ENCODE measurements at places on chromosomes 6 and 20. TPM values are rescaled to one million over a fixed set of nuclear protein-coding genes. Genes with fewer than 3 reads are reported as not detected.
A peak's percentile ranks its signal among the peaks of the same experiment; 100 is the strongest.

DNA sequence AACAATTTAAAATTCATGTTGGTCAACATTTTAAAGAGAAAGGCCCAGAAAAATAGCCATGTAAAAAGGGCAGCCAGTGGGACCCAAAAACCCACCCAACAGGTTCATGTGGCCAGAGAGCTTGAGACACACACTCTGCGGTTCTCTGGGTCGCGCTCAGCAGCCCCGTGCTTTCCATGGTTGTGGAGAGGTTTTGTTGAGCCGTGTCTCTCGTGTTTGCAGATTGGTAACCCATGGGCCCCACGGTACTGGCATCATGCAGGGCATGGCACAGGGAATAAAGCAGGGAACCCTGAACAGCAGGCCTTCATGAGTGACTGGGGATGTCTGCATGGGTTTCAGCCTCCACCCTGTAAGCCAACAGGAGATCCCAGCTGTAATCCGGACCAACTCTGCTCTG lies 127.7 kb upstream of the CST7 start:
- no peak for DNase-seq

GRCh38 chr6:159359581-159360297 lies 190.5 kb downstream of the FNDC1 start:
- DNase-seq: no peak

DNA sequence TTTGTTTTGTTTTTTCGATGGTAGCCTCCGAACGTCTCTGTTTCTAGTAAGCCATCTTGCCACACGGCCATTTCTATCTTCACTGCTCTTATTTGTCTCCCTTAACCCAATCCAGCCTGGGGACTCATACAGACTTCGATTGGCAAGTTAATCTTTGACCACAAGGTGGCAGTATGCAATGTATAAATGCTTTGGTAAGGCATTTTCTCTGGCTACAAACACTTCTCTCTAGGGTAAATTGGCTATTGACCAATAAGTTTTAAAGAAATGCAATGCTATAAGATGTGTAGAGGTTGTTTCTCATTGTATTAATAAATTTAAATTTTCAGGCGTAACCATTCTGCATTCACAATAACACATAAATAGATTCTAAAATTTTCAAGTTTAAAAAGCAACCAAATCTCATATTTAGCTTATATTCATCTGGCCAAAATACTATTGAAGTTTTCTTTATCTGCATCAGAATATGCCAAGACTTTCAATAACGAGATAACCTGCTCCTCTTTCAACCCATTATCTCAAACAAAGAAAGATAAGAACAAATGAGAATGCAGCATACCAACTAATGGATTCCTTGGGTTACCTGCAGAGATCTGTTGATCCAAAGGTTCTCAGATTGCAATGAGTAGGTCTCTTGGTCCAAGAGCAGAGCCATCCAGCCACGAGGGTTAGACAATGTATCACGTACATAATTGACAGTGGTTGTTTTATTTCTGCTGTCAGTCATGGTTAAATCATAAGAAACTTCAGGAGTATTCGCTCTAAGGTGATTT lies 231.9 kb downstream of the PKHD1 start:
- peak; percentile 23 for DNase-seq

- no peak for DNase-seq
Measured at GRCh38 chr20:10856237-10857015, 182.6 kb upstream of the JAG1 start.

DNA sequence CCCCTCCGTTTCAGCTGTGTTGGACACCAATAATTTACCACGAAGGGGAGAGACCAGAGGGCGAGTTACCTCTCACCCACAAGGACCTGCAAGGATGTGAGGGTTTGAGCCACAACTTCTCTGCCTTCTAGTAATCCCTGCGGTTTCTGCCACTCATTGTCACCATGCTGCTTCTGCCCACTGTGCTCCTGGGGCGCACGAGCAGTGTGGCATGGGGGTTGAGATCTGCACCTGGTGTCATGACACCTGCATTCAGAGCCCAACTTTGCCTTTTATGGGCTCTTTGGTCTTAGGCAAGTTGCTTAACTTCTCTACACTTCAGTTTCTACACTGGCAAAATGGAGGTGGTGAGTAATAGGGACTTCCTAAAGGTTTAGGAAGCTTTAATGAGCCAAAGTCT lies 84.9 kb downstream of the SOBP start:
- no peak for DNase-seq

CFAP61 gene
- 5.7 TPM for polyA plus RNA-seq

- no peak for DNase-seq
Measured at GRCh38 chr6:108156180-108156937, 9.5 kb upstream of the NR2E1 start.

- no peak for DNase-seq
Measured at GRCh38 chr6:149484733-149485700, at the start of gene ZC3H12D. TSS of gene ZC3H12D (minus strand) at chr6:149485014. CDS start at chr6:149474543, 10,471 bp downstream.

GRCh38 chr20:25355011-25355595 lies 35.5 kb downstream of the ABHD12 start:
- no peak for DNase-seq

GRCh38 chr20:39081255-39081654 lies 119.1 kb downstream of the DHX35 start:
- DNase-seq: peak; percentile 42

TMEM200A gene
- polyA plus RNA-seq: 2.9 TPM

DNA sequence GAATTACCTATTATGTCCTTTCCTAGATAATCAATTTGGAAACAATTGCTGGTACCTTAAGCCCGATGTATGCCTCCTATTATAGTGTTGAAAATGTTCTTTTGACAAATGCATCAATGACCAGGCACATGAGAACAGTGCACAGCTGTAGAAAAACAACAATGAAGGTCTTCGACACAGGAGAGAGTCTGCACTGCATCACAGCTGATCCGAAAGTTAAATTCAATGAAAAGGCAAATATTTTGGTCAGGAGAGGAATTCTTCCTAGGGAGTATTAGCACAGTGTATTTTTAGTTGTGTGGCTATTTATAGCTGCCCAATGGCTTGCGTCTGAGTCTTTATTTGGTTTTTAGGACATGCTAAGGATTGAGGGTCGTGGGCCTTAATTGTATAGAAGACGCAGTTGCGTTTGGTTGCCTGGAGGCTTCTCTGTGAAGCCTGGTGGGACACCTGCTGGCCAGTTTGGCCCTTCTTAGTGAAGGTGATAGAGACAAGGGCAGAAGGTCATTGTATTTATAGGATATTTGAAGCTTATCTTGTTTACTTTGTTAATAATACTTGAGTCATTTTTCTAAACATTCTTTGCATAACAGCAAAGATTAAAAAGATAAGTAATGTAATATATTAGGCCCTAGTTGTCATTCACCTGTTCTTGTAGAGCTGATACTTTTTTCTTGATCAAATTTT lies 72.3 kb downstream of the CDYL start:
- DNase-seq: no peak

DNA sequence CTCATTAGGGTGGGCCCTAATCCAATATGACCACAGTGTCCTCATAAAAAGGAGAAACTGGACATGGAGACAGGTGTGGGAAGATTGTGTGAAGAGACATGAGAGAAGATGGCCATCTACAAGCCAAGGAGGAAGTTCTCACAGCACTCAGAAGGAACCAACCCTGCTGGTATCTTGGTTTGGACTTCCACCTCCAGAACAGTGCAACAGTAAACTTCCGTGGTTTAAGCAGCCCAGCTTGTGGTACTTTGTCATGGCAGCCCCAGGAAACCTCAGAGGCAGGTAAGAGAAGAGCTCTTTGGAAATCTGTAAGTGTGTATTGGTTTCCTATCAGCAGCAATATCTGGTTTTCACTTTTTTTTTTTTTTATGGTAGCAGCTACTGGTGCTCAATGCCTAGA lies 16.5 kb upstream of the CNKSR3 start:
- DNase-seq: no peak

THBS2 gene
- polyA plus RNA-seq: 6.2 TPM

GRCh38 chr6:4853349-4853748 lies 77.1 kb downstream of the CDYL start:
- DNase-seq: no peak

GRCh38 chr20:47748823-47749222 lies 36.5 kb downstream of the SULF2 start:
- DNase-seq: no peak

DNA sequence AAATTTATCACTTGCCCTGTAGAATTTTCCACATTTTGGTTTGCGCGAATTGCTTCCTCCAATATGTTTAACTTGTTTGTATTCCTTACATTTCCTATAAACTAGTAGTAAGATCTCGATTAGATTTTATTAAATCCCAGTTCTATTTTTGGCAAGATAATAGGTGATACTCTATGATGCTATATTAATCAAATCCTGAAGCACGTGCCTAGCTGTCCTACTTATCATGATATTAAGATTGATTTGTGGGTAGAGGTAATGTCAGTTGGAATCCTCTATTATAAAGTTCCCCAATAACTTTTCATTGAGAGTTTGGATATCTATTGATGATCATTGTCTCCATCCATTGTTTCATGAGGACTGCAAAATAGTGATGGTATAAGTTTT lies 82.8 kb upstream of the RIPOR2 start:
- no peak for DNase-seq

MOG gene
- not detected for polyA plus RNA-seq

- DNase-seq: no peak
Measured at GRCh38 chr6:4441981-4442434, 306.6 kb upstream of the ECI2 start.

- no peak for DNase-seq
Measured at GRCh38 chr6:12200015-12200564, 90.1 kb upstream of the EDN1 start.

DNA sequence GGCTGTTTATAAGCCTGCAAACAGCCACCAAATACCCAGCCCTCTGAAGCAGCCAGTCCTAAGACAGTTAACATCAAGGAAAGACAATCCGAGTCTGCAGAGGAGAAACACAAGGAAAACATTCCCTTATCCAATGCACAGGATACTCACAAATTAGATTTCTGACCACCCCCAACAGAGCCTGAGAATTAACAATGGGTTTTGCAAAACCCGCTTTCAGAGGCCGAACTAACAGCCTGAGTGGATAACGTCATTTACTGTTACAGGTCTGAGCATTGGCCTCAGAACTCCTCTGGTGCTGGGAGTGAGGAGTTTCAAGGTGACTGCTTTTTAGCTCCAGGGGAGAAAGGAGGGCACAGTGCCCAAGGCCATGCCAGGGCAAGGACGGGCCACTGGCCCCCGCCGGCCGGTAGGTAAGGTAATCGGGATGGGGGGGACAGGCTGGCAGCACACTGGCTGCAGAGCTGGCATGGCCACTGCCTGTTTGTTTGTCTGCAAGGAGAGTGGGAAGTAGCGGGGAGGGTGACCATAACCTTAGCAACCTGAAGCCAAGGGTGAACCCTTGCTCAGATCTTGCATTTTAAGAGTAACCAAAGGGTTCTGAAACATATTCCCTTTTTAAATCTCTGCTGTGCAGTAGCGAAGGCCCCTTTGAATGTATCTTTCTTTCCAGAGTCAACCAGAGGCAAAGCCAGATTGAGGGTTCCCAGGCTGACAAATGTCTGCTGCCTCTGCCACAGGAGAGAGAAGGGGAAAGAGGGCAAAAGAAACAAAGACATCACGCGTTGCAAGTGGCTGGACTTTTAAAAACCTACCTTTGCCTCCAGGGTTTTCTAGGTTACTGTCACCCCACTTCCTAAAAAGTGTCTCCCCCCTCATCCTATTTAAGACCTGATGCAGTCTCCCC lies 3.9 kb downstream of the ZMYND8 start:
- DNase-seq: no peak

MATN4 gene
- 0.14 TPM for polyA plus RNA-seq

DNA sequence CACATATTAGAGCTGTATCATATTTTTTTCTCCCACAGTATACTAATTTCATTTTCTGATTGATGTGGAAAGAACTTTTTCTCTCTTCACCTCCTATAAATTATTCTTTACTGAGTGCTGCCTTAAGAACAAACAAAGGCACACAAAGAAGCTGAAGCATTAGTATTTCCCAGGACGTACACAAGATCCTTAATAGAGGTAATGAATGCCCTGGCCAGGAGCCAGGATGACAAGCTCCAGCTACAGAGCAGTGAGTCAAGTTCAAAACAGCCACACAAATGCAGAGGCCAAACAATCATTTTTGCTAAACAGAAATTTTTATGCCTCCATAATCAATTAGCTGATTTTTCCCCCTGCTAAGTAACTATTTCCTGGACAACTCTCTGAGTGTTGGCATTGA lies 639.6 kb downstream of the EPHA7 start:
- DNase-seq: peak; percentile 10

DNA sequence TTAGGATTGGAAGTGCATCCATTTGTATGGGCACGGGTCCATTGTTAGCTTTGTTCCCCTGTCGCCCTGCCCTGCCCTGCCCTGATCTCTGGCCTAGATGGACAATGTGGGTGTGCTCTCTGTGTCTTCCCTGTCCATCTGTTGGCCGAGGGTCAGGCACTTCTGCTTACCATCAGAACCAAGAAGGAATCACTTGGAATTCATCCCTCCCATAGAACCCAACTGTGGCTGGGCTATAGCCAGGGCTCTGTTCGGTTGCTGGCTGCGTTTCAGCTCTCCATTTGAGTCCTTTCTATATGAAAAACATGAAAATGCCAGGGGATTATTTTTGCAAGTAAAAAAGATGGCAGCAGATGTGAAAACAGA lies 26.6 kb upstream of the TULP4 start:
- peak; percentile 37 for DNase-seq

GRCh38 chr6:44559486-44560270 lies 172.2 kb downstream of the CDC5L start:
- DNase-seq: no peak

DNA sequence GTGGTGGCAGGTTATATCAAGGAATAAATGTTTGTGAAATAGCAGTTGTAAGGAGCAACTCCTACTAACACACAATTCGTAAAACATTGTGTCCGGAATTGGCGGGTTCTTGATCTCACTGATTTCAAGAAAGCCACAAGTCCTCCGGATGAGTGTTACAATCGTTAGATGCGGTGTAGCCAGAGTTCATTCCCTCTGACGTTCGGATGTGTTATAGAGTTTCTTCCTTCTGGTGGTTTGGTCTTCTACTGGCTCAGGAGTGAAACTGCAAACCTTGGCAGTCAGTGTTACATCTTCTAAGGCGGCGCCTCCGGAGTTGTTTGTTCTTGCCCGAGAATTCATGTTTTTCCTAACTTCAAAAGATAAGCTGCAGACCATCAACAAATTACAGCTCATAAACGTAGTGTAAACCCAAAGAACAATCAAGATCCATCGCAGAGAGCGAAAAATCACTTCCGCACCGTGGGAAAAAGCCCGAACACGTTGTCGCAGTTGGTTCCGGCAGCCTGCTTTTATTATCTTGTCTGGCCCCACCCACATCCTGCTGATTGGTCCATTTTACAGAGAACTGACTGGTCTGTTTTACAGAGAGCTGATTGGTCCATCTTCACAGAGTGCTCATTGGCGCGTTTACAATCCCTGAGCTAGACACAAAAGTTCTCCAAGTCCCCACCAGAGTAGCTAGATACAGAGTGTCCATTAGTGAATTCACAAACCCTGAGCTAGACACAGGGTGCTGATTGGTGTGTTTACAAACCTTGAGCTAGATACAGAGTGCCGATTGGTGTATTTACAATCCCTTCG lies 58.2 kb downstream of the TRIM27 start:
- no peak for DNase-seq

GRCh38 chr6:66321017-66321416 lies 614.0 kb upstream of the EYS start:
- no peak for DNase-seq
